ENCODE measurements at places on chromosomes 16 and 17.

GRCh38 chr17:45299361-45299760 lies 17.5 kb downstream of the MAP3K14 start:
- DNase-seq, result no peak

GRCh38 chr17:57622683-57623433 lies 122.2 kb downstream of the CCDC182 start:
- no peak for DNase-seq

DNA sequence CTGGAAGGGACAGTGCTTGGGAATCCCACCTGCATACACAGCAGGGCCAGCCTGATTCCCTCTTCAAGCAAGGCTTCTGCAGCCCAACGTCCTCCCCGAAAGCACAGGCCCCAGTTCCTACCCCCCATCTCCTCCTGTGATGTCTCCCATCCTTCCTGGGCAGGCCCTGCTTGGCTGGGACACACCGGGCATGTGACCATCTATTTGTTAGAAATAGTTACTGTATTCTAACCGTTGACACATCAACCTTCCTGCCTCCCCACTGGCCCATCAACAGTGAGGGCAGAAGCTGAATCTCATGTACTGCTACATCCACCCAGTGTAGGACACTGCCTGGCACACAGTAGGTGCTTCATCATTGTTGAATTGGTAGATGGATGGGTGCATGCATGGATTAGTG lies 10.7 kb downstream of the PRR29 start:
- DNase-seq, result no peak

DNA sequence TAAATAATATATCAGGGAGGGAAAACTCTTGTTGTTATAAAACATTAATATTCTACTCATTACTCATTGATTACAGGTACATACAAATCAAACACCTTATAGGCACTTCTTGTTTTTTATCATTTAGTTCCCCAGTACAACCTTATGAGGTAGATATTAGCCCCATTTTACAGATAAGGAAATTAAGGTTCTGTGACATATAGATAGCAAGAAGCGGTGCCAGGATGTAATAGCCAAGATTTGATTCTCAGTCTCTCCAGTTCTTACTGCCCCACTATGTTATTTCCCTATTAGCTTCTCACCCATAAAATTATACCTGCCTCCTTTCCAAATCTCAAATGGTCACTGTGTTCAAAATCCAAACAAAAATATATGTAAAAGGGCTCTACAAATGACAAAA lies 36.9 kb downstream of the CMTM3 start:
- DNase-seq, result no peak

GRCh38 chr16:30996985-30997724 lies 12.1 kb downstream of the HSD3B7 start:
- peak; percentile 88 for DNase-seq

DNA sequence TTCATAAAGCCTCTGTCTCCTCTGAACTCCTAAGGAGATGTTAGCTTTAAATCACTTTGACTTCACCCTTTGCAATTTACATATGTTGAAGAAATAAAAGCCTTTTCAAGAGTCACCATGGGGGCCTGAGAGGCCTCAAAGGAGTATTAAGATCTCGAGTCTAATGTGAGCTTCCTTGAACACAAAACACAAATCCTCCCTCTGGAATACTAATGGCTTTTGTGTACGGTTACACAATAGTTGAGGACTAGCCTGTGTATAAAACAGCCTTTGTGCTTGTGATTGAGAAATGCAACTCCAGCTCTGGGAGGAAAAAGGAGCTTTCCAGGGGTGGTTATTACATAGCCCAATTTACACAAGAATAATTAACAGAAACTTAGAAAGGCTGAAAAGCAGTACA lies 1140.2 kb downstream of the CDH11 start:
- DNase-seq, result no peak

DNA sequence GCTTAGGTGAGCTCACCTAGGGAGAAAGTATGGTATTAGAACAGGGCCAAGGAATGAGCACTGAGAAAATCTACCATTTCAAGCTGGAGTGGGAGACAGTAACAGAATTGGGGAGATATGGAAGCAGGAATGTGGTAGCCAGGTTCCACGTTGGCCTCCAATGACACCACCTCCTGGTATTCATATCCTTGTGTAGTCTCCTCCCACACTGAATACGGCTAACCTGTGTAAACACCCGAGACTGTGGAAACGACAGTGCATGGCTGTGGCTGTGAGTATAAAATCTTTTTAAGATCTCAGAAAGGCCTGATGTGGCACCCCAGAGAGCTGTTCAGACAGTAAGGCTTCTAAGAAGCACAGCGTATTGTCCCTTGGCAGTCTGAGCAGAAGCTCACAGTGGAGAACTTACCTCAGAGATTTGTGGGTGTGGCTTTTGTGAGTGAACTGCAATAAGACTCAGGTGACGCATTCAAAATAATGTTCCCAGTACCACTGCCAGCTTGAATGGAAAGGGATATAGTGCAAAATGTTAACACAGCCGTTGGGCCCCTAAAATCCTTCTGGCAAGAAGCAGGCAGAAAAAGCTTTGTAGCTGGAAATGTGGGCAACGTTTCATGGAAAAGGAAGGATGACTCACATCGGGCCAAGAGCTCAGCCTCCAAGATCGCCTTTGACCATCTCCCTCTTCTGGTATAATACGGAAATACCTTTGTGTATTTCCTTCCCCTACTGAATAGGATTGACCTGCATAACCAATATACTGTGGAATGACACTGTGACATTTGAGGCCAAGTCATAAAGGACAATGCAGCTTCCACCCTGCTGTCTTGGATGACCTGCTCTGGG lies 14.4 kb downstream of the SDR42E1 start:
- DNase-seq, result no peak

- DNase-seq, result no peak
These were observed 280.0 kb downstream of the SOX9 start for GRCh38 chr17:72400863-72401262.

- DNase-seq, result no peak
These were observed 10.0 kb downstream of the MAP2K6 start for GRCh38 chr17:69424287-69425041.

- no peak for DNase-seq
These were observed 33.1 kb upstream of the PVALEF start for GRCh38 chr17:81132197-81132540.

- DNase-seq, result no peak
These were observed 39.2 kb upstream of the MAF start for GRCh38 chr16:79639576-79640311.

DNA sequence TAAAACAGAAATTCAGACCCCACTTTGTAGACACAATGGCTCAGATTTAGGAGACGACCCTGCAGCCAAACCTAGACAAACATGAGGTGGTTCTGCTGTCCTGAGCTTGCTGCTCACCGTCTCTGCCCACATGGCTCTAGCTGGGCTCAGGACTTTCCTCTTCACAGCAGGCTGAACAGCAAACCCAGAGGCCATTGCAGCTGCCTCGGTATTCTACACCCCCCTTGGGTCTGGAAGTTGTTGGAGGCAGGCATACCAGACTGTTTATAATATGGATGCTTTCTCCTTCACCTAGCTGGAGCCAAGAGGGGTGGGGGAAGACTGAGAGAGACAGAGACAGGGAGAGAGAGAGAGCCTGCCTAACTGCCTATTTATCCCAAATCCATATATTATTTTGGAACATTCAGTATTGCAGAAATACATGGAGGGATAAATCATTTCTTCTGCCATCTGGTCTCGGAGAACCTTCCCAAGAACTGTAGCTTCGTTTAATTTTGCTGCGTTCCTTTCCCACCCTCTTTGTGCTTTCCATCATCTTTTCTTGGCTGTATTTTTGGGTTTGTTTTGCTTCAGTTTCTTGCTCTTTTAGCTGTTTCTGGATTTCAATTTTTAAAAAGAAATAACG lies 628.2 kb upstream of the RBFOX1 start:
- DNase-seq, result no peak

- no peak for DNase-seq
These were observed 150.3 kb downstream of the KCNJ18 start for GRCh38 chr17:21842332-21843317.

DNA sequence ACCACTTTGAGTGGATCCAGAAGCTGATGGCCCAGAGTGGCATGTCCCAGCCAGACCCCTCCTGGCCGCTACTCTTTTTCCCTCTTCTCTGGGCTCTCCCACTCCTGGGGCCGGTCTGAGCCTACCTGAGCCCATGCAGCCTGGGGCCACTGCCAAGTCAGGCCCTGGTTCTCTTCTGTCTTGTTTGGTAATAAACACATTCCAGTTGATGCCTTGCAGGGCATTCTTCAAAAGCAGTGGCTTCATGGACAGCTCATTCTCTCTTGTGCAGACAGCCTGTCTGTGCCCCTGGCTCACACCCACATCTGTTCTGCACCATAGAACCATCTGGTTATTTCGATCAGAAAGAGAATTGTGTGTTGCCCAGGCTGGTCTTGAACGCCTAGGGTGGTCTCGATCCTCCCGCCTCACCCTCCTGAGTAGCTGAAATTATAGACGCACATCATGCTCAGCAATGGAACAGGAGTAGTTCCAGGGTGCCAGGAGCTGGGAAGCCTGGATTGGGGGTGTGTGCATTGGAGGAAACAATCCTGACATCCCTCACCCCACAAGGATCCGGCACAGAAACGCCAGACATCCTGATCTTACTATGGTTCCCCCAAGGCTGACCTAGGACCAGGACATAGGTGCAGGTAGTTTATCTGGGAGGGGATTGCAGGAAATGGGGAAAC lies 4.6 kb downstream of the PRSS21 start:
- DNase-seq, result no peak

DNA sequence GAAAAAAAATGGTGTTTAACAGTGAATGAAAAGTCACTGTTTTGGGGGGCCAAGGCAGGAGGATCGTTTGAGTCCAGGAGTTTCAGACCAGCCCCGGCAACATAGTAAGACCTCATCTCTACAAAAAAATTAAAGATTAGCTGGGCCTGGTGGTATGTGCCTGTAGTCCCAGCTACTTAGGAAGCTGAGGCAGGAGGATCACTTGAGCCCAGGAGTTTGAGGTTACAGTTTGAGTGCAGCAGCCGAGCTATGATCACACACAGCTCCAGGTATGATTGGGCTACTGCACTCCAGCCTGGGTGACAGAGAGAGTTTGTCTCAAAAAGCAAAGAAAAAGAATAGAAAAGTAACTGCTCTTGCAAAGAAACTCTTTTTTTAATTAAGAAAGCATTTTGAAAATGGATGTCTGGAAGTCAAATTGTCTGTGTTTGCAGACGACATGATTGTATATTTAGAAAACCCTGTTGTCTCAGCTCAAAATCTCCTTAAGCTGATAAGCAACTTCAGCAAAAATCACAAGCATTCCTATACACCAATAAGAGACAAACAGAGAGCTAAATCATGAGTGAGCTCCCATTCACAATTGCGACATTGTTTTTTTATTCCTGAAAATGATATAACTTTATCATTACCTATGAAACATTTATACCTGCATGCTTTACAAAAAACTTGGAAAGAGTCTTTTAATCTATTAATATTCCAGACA lies 20.5 kb upstream of the CPD start:
- no peak for DNase-seq

DNA sequence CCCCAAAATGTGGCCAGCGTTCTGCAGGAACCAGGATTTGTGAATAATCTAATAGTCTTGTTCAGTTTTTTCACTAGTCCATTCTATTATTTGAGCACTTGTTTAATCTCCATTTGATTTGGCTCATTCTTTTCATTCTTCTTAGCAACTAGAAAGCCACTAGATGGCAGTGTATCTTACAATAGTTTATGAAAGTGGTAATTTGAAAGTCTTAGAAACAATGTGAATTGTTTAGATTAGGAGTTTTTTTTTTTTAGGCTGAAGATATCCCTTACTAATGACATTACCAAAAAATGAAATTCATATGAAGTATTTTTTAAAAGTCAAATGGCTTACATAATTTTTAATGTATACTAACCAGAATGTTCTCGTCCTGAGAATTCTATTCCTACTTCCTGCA lies 6.7 kb downstream of the ERI2 start:
- no peak for DNase-seq

DNA sequence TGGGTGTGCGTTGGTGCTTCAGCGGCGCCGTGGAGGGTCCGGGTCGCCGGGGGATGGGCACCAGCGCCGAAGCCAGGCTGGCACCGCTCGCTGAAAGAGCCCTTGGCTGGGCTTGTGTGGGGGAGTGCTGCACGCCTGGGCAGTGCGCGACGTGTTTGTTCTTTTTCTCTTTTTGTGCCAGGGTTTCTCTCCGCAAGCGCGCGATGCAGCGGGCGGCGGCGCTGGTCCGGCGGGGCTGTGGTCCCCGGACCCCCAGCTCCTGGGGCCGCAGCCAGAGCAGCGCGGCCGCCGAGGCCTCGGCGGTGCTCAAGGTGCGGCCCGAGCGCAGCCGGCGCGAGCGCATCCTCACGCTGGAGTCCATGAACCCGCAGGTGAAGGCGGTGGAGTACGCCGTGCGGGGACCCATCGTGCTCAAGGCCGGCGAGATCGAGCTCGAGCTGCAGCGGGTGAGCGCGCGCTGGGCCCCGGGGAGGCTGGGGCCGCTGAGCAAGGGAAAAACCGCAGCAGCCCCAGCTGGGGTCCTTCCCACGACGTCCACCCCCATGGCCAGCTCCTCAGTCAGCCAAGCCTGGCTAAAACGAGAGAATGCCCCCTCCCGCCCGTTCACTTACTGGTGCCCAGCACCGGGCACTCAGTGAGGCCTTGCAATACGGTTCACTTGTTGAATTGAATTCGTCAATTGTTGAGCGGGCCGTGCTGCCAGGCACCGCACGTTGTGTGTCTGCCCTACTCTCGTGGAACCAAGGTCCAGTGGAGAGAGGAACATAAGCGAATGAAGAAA lies 541 bp downstream of the GPT2 start:
- DNase-seq, result no peak

GRCh38 chr16:86304868-86305267 lies 205.5 kb upstream of the FOXF1 start:
- no peak for DNase-seq

GRCh38 chr16:65235339-65236177 lies 113.7 kb upstream of the CDH11 start:
- DNase-seq, result no peak

GRCh38 chr17:12431188-12431587 lies 234.5 kb upstream of the MYOCD start:
- DNase-seq, result no peak

DNA sequence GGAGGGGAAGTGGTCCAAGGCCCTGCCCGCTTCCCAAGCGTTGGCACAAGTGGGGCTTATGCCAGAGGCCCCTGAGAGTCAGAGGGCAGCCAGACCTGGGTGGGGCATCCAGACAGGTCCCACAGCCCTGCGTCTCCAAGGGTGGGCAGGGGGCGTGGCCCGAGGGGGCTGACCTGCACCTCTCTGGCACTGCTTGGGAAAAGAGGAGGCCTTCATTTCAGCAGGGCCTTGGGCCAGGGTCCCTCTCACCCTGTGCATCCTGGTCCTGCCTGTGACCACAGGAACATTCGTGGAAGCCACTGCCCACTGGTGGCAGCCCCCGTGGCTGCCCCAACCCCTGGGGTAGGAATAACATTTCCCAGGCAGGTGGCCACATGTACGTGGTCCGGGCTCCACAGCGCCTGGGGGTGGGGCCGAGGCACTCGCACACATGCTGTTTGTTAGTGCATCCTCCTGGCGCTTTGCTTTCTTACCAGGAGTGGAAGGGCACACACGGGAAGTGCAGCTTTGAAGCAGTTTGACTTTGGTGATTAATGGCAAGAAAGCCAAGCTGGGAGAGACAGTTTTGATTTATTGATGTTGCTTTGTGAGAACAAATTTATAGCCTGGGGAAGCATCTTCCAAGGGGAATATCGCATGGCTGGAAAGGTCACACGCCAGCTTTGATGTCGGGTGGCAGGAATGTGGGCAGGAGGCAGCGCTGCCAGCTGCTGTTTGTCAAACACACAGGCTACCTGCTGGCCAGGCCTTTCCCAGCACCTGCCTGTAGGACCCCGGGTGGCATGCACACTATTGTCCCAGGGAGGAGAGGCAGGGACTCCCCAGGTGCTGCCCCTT lies 4.3 kb downstream of the CENPX start:
- no peak for DNase-seq

GRCh38 chr16:16884451-16884850 lies 505.5 kb downstream of the NPIPA7 start:
- no peak for DNase-seq

- DNase-seq, result no peak
These were observed 116.0 kb downstream of the SNX29 start for GRCh38 chr16:12092544-12092921.

Data from psoas muscle (tissue), 8 donors.